Metanephros (tissue), 2 donors: ENCODE measurements at places on chromosomes 16 and 17. TPM values are rescaled to one million over a fixed set of nuclear protein-coding genes. Genes with fewer than 3 reads are reported as not detected.

SEPTIN12 gene
- total RNA-seq: not detected

KRTAP9-2 gene
- total RNA-seq: not detected

ODAD4 gene
- 1.9 TPM for total RNA-seq

ASIC2 gene
- total RNA-seq: 4.5 TPM

STAC2 gene
- total RNA-seq: 0.93 TPM

EVPLL gene
- 1.9 TPM for total RNA-seq

CFAP97D1 gene
- not detected for total RNA-seq

SEC14L5 gene
- total RNA-seq: 0.82 TPM

CTRB2 gene
- total RNA-seq: not detected

PNMT gene
- 3.7 TPM for total RNA-seq

RNF222 gene
- total RNA-seq: not detected

CACNG4 gene
- total RNA-seq: 2.1 TPM

TXNL4B gene
- 13.3 TPM for total RNA-seq

ANKRD13B gene
- 20.8 TPM for total RNA-seq

SPAG5 gene
- 26.7 TPM for total RNA-seq
